CMK (cell line): ENCODE measurements at places on chromosomes 11 and 22.

- no peak for DNase-seq
Measured at GRCh38 chr22:28430466-28431025, 249.1 kb downstream of the TTC28 start.

- DNase-seq = no peak
Measured at GRCh38 chr11:115718945-115719344, 214.7 kb upstream of the CADM1 start.

DNA sequence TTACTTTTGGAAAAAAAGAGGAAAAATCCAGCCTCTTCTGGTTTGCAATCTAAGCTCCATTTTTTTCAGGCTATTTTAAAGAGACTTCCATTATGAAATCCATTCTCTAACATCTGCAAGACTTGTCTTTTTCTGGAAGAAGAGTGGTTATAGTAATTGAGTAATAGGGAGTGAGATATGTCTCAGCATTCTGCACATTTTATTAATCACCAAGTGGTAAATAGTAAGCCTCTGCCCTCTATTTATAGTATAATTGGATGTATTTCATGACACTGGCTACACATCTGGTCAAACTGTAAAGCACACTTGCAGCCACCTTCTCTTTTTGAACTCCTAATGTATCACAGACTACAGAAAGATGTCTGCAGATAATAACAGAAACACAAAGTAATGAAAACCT, 391.1 kb downstream of the ETS1 start:
- DNase-seq = no peak

GRCh38 chr11:27207025-27207650, 155.9 kb downstream of the CCDC34 start:
- DNase-seq = no peak

DNA sequence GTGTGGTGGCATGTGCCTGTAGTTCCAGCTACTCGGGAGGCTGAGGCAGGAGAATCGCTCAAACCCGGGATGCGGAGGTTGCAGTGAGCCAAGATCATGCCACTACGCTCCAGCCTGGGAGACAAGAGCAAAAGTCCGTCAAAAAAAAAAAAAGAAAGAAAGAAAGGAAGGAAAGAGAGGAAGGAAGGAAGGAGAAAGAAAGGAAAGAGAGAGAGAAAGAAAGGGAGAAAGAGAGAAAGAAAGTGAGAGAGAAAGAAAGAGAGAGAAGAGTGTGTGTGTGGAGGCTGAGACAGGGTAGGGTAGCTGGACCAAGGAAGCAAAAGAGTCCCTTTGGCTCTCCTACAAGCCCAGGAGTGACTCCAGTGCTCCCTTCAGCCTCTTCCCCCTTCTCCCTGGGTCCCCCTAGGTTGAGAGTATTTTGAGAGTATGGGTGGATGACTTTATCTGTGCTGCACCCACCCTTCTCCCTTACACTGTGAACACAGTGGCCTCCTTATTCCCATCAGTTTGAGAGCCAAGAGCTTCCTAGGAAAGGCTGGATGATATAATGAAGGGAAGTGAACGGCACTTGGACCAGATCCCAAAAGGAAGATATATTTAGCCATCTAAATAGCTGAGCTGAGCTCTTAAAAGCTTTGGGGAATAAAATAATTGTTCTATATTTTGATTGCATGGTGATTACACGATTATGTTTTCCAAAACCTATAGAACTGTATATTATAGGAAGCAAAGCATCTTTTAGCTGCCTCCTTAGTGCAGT, 9.5 kb upstream of the DENND5A start:
- no peak for DNase-seq
